ENCODE measurements at places on chromosomes 5 and 9.
A peak's percentile ranks its signal among the peaks of the same experiment; 100 is the strongest.

DNA sequence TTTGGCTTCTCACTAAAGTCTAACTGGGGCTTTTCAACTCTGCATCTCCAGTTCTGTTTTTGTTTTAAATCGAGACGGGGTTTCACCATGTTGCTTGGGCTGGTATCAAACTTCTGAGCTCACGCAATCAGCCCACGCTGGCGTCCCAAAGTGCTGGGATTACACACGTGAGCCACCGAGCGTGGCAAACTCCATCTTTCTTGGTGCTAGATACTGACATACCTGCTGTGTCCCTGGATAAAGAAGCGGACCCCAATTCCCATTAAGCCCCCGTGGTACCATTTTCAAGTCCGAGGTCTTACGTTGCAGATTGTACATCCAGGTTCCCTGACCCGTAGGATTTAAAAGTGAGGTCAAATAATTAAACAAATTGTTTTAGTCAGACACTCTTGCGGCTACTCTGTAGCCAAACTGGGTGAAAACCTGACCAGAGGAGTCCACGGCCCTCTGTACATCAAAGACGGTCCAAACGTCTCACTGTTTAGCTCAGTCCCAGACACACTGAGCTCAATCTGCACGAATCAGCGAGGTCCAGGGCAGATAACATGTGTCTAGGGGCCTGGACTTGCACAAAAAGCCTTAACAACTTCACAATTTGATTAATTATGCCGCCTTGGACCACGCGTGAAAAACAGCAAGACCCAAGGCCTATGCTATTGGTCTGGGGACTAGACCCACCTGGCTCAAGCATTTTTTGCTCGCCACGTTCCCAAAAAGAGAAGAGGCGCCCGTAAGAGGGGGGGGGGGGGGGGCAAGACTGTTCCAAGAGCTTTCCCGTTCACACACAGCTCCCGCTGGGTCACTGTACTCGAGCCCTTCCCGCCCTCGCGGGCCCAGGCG, 727 bp upstream of the DNAJA1 start:
- H3K4me1 ChIP-seq: peaks cover 67% of the 10 kb centered on the region
- DNase-seq: peak; percentile 43
- peaks cover 93% of the 10 kb centered on the region for H3K36me3 ChIP-seq
- peak overlapping the region; percentile 98 for H3K4me3 ChIP-seq
- peak overlapping the region; percentile 97 for H3K27ac ChIP-seq
- no peaks in the 10 kb centered on the region for H3K27me3 ChIP-seq

DNA sequence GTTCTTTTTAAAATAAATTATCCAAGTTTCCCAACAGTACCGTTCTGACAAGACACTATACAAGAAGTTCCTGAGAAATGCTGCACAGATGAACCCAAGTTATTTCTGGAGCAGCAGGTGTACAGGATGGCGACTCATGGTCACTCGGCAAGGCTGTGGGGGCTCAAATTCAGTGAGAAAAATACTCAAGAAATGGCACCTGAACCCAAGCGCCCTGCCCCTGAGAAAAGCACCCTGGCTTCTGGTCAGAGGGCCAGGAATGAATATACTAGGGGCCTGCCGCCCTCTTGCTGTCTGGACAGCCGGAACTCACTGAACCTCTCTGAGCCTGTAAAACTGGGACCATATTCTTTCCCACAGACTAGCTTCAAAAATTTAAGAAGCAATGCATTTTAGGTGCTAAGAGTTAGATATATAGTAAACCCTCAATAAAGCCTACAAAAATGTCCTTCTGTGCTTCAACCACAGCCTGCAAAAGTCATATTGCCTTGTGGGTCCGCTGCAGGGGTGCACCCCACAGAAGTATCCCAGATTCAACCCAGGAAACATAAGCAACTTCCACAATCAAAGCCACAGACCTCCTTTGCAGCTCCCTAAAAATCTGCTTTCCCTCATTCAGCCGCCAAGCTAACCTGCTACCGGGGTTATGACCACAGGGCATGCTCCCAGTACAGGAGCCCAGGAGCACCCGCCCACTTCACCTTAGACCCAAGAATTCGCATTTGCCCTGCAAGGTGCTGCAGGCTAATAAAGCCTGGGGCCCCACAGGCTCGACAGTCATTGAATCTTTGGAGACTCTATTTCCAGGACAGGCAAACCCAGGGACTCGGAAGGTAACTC, 1.4 kb downstream of the RAPGEF1 start:
- no peaks in the 10 kb centered on the region for H3K27me3 ChIP-seq
- peak overlapping the region; percentile 94 for H3K4me3 ChIP-seq
- DNase-seq: no peak

DNA sequence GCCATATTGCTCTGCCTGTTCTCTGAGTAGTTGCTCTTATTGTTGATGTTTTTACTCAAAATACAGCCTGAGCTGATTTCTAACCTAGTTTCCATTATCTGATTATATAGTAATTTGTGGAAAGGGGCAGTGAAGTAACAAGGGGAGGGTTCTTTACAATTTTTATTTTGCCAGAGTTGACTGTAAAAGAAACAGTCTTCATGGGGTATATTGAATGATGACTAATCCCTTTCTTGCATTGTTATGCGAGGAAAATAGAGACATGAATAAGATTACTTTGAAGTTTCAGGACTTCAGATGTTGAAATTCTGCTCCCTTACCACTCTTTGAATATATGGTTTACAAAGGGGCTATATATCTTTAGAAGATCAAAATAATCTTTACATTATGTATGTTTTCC, 9.1 kb upstream of the LRRC70 start:
- H3K27ac ChIP-seq: peak overlapping the region; percentile 72
- H3K36me3 ChIP-seq: peaks cover 60% of the 10 kb centered on the region
- H3K4me1 ChIP-seq: peaks cover 30% of the 10 kb centered on the region
- no peak overlapping the region for H3K4me3 ChIP-seq

GRCh38 chr5:170638454-170639220, 134.8 kb downstream of the KCNIP1 start:
- peaks cover 41% of the 10 kb centered on the region for H3K27me3 ChIP-seq
- peaks cover 9% of the 10 kb centered on the region for H3K4me1 ChIP-seq
- H3K27ac ChIP-seq: no peak overlapping the region
- H3K4me3 ChIP-seq: no peak overlapping the region

- H3K36me3 ChIP-seq: no peaks in the 10 kb centered on the region
- H3K27ac ChIP-seq: no peak overlapping the region
- H3K27me3 ChIP-seq: peaks cover 3% of the 10 kb centered on the region
- no peaks in the 10 kb centered on the region for H3K4me1 ChIP-seq
Measured at GRCh38 chr5:102511666-102512065, 12.9 kb upstream of the SLCO6A1 start.

DNA sequence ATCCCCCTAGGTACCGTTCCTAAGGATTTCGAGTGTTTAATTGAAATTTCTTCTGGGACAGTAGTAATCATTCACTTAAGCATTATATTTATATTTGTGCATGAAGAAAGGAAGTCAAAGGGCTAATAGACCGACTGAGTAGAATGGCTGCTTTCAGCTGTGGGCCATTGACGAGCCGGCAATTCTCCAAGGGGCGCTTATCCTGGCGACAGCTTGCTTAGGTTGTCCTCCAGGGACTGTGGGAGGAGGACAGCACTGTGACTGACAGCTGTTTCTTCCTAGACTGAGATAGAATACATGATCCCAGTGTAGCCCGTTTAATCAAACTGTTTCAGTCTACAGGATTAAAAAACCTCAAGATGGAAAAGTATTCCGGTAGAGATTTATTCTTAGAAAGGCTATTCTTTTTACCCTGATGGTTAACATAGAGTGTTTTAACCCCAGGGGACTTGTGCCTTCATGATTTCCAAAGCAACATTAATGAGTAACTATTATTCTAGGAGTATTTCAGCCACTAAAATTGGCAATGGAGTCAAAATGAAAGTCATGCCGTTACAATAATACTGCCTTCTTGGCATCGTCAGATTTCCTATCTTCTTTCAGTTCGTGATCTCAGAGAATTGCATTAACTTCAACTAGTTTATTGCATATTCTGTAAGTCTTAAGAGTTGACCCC, 943.1 kb upstream of the WWC1 start:
- H3K27ac ChIP-seq: no peak overlapping the region
- no peak for DNase-seq
- H3K4me3 ChIP-seq: no peak overlapping the region

- peak overlapping the region; percentile 91 for H3K27ac ChIP-seq
- no peaks in the 10 kb centered on the region for H3K27me3 ChIP-seq
- peak overlapping the region; percentile 92 for H3K4me3 ChIP-seq
Measured at GRCh38 chr5:142770650-142771609, 753 bp downstream of the ARHGAP26 start.

DNA sequence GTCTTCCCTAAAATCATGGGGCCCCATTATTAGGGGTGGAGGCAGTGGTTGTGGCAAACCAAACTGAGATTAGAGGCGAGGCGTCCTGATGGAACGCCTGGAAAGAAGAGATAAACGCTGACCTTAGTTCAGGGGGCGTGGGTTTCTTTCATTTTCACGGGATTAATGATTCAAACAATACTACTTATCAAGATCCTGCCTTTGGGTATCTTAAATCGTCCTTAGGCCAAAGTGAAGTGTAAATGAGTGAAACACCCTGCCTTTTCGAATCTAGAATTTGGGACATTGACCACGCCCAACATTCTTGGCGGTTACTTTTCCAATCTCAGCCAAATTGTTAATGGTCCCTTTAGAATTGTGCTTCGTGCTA, 1.0 kb upstream of the UBTD2 start:
- peak overlapping the region; percentile 76 for H3K27ac ChIP-seq
- DNase-seq: no peak
- H3K4me1 ChIP-seq: peaks cover 28% of the 10 kb centered on the region
- peaks cover 10% of the 10 kb centered on the region for H3K36me3 ChIP-seq
- no peaks in the 10 kb centered on the region for H3K27me3 ChIP-seq

DNA sequence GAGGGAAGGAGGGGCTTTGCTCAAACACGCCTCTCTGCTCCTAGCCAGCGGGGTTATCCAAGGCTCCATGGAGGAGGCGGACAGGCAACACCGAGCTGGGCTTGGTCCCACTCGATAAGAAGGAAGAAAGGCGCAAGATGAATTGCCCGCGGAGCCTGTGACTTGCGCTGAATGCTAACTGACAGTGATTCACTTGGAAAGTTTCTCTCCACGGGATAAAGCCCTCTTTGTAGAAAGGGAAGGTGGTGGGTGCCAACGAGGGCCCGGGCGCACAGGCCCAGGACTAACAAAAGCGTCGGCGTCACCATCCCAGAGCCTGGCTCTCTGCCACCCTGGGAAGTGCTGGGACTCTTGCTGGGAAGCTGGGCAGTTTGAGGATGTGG, 76.0 kb downstream of the VAV2 start:
- H3K4me1 ChIP-seq: peaks cover 2% of the 10 kb centered on the region
- peaks cover 14% of the 10 kb centered on the region for H3K27me3 ChIP-seq
- H3K27ac ChIP-seq: no peak overlapping the region

DNA sequence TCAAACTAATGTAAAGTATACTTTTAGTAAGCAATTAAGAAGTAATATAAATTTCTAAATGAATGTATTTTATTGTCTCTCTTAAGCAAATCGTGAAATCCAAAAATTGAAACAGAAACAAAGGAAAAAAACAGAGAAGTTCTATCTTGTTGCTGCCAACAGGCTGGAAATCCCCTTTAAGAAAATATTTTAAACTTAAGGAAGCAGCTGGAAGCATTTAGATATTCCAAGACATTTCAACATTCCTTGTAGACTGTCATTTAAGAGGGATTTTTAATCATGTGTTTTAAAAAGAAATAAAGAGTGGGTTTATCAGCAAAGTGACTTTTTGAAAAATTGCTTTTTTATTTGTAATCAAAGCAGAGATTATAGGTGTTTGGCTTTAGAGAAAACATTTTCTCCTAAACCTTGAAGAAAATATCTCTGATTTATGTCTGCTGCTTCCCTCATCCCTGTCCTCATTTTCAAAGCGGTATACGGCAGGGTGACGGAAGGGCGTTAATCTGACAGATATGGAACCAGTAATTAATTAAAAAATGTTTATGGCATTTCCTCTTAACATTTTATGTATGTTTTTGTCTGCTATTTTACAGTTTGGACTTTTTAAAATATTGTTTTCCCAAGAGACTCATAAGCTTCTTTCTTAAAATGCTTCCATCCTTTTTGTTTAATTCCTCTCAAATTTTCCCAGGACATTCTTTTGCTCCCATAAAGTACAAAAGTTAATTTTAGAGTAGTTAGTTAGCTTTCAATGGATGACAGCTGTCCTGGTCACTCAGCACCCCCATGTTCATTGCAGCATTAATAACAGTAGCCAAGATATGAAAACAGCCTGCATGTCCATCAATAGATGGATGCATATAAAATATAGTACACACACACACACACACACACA, 245.6 kb downstream of the LURAP1L start:
- no peaks in the 10 kb centered on the region for H3K27me3 ChIP-seq
- no peak overlapping the region for H3K27ac ChIP-seq
- no peaks in the 10 kb centered on the region for H3K36me3 ChIP-seq
- H3K4me3 ChIP-seq: no peak overlapping the region

DNA sequence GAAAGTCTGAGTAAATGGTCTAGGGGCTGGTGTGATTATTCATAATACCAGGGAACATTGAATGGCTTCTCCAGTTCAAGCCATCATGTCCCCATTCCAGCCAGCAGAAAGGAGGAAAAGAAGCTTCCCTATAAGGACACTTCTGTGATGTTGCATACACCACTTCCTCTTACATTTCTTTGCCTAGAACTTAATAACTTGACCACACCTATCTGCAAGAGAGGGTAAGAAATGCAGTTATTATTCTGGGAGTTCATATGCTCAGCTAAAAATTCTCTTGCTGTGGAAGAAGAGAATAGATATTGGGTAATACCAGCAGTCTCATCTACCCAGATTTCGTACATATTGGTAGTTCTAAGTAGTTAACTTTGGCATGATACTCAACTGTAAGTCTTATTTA, 166.1 kb downstream of the SLC28A3 start:
- H3K27me3 ChIP-seq: no peaks in the 10 kb centered on the region

DNA sequence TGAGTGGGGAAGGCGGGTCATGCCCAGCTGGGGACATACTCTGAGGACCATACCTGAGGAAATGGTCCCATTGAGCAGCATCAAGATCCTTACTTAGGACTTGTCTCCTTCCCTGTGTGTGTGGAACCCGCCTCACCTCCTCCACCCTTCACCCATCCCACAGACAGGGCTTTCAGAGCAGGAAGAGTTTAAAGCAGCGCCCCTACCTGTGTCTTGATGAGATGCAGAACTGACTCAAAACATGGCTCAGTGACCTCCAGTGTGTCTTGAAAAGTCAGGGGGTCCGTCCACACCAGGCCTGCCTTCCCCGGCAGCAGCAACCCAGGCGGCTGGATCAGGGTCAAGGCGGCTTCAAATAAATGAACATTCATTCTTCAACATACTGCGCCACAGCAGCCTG, 38.4 kb downstream of the PLAC8L1 start:
- no peaks in the 10 kb centered on the region for H3K27me3 ChIP-seq
- no peaks in the 10 kb centered on the region for H3K36me3 ChIP-seq
- no peak overlapping the region for H3K27ac ChIP-seq
- no peak overlapping the region for H3K4me3 ChIP-seq

GRCh38 chr5:41532485-41532884, 22.1 kb upstream of the PLCXD3 start:
- no peak overlapping the region for H3K4me3 ChIP-seq
- H3K36me3 ChIP-seq: no peaks in the 10 kb centered on the region
- no peaks in the 10 kb centered on the region for H3K27me3 ChIP-seq
- H3K4me1 ChIP-seq: no peaks in the 10 kb centered on the region
- no peak for DNase-seq
